Hematopoietic multipotent progenitor cell treated with erythropoietin and hydrocortisone succinate and interleukin-3 and kit ligand, for 6 days (in vitro differentiated cells): ENCODE measurements at places on chromosomes 1 and 21.

DNA sequence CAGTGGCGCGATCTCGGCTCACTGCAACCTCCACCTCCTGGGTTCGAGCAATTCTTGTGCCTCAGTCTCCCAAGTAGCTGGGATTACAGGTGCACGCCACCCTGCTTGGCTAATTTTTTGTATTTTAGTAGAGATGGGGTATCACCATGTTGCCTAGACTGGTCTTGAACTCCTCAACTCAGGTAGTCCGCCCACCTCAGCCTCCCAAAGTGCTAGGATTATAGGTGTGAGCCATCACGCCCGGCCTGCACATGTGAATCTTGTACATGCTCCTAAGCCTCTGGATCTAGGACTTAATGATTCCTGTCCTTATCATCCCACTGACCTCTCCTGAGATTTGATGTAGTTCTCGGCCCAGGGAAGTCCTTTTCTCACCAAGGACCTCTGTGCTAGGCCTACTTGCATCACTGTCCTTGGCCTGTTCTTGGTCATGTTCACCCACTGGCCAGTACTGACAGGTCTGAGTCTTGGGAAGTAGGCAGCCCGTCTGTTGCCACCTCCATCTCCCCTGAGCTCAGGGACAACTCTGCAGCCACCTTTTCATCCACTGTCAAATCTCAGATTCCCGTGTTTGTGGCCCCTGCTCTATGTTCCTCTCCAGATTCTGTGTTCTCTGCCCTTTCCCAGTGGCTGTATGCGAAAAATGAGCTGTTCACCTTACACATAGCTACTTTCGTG lies 9.4 kb downstream of the HYI start:
- no peak for DNase-seq

DNA sequence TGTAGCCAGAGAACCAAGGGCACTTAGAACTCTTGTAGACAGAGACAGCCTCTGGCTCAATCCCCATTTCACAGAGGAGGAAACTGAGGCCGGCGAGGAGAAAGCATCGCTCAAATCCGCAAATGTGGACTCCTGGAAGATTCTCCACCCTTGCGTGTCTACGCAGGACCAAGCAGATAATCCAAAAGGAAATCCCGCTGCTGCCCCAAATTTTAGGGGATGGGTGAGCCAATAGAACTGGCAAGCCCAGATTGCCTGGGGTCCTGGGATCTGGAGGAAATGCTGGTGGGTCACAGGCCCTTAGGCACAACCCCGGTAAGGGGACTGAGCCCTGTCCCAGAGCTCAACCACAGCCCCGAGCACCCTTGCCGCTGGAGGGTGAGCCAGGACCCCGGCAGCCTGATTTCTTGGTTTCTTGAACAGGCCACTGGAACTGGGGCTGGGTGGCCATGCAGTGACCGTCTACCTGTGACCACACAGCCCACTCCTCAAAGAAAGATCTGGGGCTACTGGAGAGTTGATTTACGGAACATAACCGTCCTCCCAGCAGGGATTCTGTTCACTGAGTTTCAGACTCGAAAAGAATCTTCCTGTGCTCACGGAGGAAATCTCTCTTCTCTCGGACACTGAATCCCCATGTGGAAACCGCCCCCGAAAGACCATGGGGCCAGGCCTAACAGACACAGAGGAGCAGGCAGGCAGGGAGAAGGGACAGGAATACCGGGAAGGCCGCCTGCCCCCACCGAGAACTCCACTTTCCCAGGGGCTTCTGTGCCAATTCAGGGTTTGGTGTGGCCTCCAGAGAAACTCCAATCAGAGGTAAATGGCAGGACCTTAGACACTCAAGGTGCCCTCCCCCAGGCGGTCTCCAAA lies 238.4 kb downstream of the NPHP4 start:
- DNase-seq = no peak

- DNase-seq = no peak
These were observed 82.6 kb upstream of the F3 start for GRCh38 chr1:94624203-94624602.

DNA sequence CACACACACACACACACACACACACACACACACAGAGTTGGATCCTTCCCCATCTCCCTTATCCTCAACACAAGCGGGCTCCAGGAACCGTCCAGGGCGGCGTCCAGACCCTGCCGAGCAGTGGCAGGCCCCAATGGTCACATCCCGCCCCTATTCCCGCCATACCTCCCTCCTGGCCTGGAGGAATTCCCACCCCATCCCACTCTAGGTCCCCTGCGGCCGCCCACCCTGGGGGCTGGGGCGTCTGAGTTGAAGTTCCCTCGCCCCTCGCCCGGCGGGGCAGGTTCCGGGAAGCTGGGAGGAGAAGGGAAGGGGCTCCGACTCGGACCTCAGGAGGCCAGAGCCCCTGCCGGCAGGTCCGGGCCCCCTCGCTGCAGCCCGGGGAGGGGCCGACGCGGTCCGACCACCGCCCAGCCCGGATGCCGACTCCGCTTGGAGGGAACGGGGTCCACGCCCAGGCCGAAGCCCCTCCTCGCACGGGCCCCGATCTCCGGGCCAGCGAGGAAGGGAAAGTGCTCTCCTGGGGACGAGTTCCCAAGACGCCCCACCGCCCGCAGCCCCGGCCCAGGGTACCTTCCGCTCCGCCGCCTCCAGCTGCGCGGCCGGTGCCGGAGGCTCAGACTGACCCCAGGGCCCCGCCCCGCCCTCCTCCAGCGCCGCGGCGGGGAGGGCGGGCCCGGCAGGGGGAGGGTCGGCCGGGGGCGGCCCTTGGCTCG lies at the start of gene RHOC:
RHOC (minus strand) TSS at position 623 of the 716 bp plus-strand sequence. CDS start 3,328 bp downstream, outside the sequence.
- peak; percentile 66 for DNase-seq

DNA sequence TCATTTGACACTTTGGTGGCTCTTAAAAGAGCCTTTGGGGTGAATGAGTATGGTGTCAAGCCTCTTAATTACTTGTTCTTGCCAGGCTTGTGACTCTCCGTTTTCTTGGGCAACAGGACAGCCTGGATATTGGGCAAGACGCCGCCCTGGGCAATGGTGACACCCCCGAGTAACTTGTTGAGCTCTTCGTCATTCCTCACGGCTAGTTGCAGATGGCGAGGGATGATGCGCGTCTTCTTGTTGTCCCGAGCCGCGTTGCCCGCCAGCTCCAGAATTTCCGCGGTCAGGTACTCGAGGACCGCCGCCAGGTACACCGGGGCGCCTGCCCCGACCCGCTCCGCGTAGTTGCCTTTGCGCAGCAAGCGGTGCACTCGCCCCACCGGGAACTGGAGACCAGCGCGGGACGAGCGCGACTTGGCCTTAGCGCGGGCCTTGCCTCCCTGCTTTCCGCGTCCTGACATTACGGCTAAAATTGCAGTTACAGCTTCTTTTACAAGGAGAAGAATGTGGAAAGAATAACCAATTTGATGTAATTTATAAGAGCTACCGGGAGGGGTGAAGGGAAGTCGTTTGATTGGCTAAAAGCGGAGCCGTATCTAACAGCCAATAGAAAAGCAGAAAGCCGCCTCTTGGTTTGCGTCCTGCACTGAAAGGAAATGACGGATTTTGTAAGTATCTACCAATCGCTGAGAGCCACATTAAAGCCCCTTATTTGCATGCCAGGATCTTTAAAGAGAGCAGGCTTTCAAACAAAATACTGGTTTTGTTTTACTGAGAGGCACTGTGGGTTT lies 11.7 kb upstream of the BOLA1 start:
- DNase-seq = peak; percentile 99

- DNase-seq = no peak
These were observed 10.7 kb downstream of the FMO2 start for GRCh38 chr1:171195767-171196166.
